ENCODE measurements at places on chromosomes 6 and 20.

GRCh38 chr6:104003803-104004516, 855.8 kb downstream of the HACE1 start:
- H3K27ac ChIP-seq, result no peak overlapping the region
- DNase-seq, result no peak
- H3K4me1 ChIP-seq, result no peaks in the 10 kb centered on the region
- no peak overlapping the region for H3K4me3 ChIP-seq
- H3K27me3 ChIP-seq, result peaks cover 1% of the 10 kb centered on the region
- H3K36me3 ChIP-seq, result no peaks in the 10 kb centered on the region

DNA sequence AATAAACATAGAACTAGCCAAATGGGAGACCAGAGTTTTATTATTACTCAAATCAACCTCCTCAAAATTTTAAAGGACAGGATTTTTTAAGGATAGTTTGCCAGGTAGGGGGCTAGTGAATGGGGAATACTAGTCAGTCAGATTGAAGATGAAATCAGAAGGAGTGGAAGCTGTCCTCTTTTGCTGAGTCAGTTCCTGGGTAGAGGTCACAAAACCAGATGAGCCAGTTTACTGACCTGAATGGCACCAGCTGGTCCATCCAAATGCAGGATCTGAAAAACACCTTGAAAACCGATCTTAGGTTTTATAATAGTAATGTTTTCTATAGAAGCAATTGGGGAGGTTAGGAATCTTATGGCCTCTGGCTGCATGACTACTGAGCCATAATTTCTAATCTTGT, 558.2 kb downstream of the PKHD1 start:
- no peaks in the 10 kb centered on the region for H3K36me3 ChIP-seq
- no peak overlapping the region for H3K4me3 ChIP-seq
- DNase-seq, result no peak
- H3K4me1 ChIP-seq, result no peaks in the 10 kb centered on the region

DNA sequence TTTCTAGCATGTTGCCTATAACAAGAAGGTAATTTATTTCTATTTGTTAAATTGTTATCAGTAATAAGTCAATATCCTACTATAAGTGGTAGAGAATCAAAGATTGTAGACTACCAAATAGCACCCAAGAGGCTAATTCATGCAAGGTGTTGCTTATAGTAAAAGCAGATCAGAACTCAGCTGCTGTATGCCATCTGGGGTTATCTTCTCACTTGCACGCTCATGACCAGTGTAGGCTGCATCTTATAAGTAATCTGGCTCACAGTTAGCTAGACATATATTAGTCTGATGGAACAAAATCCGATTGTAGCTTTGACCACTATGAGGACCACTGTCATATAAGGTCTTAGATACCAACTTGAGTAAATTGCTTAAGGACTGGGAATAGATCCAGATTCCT, 17.0 kb downstream of the TOP1 start:
- H3K36me3 ChIP-seq, result no peaks in the 10 kb centered on the region
- no peak for DNase-seq
- peaks cover 94% of the 10 kb centered on the region for H3K4me1 ChIP-seq

GRCh38 chr6:149719531-149719930, 1.6 kb upstream of the LATS1 start:
- H3K4me3 ChIP-seq, result peak overlapping the region; percentile 65
- no peak for DNase-seq
- H3K27ac ChIP-seq, result peak overlapping the region; percentile 69
- H3K27me3 ChIP-seq, result peaks cover 6% of the 10 kb centered on the region

- peak overlapping the region; percentile 65 for H3K27ac ChIP-seq
- no peak for DNase-seq
- peaks cover 33% of the 10 kb centered on the region for H3K4me1 ChIP-seq
- no peaks in the 10 kb centered on the region for H3K36me3 ChIP-seq
- peaks cover 3% of the 10 kb centered on the region for H3K27me3 ChIP-seq
Observed at GRCh38 chr6:116390581-116390980, 19.8 kb downstream of the DSE start.

DNA sequence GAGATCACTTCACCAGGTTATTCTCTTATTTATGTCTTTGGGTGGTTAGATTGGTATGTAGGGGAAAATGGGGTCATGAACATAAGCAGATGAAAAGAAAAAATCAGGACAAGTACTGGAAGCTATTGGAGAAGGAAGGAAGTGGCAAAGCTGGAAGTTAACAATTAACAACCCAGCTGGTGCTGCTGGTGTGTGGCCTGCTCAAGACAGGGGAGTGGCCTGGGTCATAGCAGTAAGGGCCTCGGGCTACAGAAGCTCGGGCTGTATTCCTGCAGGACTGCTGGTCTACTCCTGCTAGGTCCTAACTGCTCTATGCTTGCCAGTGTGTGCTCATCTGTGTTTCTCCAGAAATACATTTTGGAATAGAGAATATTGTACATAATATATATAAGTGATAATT, 19.6 kb downstream of the MYLIP start:
- H3K27me3 ChIP-seq, result peaks cover 9% of the 10 kb centered on the region
- H3K27ac ChIP-seq, result peak overlapping the region; percentile 72
- H3K36me3 ChIP-seq, result peaks cover 77% of the 10 kb centered on the region
- no peak overlapping the region for H3K4me3 ChIP-seq
- DNase-seq, result no peak

GRCh38 chr6:165714907-165715306, 51.9 kb upstream of the PDE10A start:
- H3K4me1 ChIP-seq, result no peaks in the 10 kb centered on the region
- DNase-seq, result no peak
- no peaks in the 10 kb centered on the region for H3K36me3 ChIP-seq
- H3K27ac ChIP-seq, result no peak overlapping the region
- no peaks in the 10 kb centered on the region for H3K27me3 ChIP-seq
- H3K4me3 ChIP-seq, result no peak overlapping the region

DNA sequence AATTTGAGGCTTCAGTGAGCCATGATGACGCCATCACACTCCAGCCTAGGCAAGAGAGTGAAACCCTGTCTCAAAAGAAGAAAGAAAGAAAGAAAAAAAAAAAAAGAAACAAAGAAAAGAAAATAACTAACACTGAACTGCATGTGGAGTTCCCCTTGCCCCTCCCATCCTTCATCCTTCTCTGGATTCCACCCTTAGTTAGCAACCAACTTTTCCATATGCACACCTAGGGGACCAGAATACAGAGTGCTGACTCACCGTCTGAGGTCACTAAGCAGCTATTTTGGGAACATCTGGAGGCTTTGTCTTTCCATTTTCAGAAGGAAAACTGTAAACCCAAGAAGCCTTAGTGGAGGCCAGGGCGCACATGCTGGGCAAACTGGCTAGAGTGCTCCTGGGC, 257.4 kb downstream of the MAFB start:
- H3K4me1 ChIP-seq, result no peaks in the 10 kb centered on the region
- H3K27ac ChIP-seq, result no peak overlapping the region
- DNase-seq, result no peak
- no peaks in the 10 kb centered on the region for H3K27me3 ChIP-seq
- no peak overlapping the region for H3K4me3 ChIP-seq

DNA sequence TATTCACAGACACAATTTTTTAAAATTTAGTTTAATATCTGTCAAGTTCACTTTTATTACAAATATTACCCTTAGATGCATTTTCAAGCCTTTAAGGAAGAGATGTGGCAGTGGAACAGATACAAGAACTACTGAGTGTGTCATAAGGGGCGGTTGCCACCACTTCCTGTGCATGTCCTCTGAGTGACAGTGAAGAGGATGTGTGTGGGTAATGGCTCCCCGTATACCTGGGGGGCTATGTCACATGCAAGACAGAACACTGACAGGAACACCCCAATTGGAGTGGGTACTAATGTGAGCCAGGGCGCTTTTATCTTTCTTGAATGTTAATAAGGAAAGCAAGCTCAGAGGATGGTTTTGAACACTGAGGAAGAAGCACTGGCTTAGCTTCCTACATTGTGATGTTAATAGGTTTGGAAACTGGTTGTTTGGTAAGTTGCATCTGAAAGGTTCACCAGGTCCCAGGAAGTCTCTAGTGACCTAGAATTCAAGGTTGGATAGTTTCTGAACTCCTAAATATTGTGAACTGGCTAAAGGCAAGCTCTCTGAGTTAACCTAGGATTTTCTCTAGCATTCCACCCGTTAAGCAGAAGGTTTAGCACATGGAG, 83.4 kb upstream of the ASF1A start:
- H3K27ac ChIP-seq, result peak overlapping the region; percentile 97
- peaks cover 70% of the 10 kb centered on the region for H3K4me1 ChIP-seq
- peaks cover 7% of the 10 kb centered on the region for H3K27me3 ChIP-seq
- DNase-seq, result peak; percentile 74
- peaks cover 10% of the 10 kb centered on the region for H3K36me3 ChIP-seq
- H3K4me3 ChIP-seq, result peak overlapping the region; percentile 83

DNA sequence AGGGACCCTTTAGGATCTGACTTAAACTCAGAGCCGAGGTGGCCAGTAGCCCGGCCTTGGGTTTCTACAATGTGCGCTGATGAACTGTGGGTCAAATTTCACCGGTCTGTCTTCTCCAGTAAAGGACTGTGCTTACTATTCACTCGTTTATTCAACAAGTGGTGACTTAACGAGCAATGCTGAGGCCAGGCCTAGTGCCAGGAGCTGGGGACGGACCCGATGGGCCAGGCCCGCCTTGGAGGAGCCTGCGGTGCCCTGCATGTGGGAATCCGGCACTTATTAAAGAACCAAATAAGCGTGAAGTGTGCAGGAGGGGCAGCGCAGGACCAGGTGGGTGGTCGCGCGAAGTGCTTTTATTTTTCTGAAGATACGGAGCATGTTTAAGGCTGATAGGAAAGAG, 24.0 kb downstream of the CTCFL start:
- no peak for DNase-seq
- no peak overlapping the region for H3K4me3 ChIP-seq
- peaks cover 7% of the 10 kb centered on the region for H3K4me1 ChIP-seq
- H3K36me3 ChIP-seq, result no peaks in the 10 kb centered on the region
- no peak overlapping the region for H3K27ac ChIP-seq

DNA sequence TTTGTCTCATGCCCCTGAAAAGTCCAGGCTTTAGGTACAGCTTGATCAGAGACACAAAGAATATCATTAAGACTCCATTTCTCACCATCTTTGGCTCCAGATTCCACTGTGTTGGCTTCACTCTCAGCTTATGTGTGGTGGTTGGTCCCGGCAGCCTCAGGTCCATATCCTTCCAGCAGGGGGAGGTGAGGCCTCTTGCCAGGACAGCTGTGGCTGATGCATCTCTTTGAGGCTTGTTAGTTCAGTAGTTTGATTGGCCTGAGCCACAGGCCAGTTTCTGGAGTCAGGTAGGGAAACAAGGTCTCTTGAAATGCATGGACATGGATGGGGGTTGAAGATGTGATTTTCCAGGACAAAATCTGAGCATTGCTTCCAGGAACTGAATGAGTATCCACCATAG, 62.4 kb downstream of the JAG1 start:
- peaks cover 2% of the 10 kb centered on the region for H3K27me3 ChIP-seq
- no peak for DNase-seq
- peaks cover 22% of the 10 kb centered on the region for H3K4me1 ChIP-seq
- peaks cover 5% of the 10 kb centered on the region for H3K36me3 ChIP-seq

DNA sequence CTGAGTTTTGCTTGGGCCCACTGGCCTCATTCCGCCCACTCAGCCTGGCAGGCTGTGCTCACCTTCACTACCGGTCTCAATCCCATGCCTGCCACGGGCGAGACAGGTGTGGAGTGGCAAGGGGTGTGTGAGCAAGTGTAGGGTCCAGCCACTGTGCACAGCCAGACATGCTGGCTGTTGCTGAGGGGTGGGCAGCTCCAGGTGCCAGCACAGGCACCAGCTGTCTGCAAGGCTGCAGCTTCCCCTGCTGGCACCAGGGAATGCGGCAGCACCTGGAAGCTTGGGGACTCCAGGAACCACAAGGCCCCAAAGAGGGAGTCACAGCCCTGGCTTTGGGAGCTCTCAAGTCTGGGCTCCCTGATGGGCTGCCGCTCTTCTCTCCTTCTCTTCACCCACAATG, 372.7 kb downstream of the CBLN4 start:
- no peaks in the 10 kb centered on the region for H3K36me3 ChIP-seq
- H3K27me3 ChIP-seq, result no peaks in the 10 kb centered on the region
- no peak for DNase-seq

DNA sequence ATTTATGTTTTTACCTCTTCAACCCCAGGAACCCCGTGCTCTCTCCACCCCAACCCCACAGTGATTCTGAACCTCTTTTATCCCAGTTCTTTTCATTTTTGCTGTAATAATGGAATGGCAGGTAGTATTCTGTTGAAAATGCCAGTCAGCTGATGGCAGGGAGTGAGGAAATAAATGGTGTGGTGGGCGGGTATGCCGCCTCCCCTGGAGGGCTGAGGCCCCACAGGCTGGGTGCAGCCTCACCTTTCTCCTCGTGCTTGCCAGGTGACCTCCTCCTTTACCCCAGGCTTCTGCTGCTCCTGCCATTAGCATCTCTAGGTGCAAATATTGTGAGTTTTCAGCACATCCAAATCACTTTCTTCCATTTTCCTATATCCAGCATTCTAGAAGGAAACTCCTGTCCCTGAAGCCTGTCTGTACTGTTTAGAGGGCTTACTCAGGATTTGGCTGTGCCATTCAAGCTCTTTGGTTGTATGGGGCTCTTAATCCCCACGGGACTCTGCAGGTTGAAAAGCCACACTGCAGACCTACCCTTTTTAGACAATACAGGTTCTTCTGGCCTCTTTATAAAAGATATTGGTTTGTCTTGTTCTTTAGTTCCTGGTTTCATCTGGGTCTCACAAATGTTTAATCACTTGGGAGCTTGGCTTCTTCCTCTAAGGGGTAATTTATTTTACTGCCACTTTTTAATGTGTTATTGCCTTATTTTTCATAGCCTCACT, 201.8 kb downstream of the JARID2 start:
- H3K4me3 ChIP-seq, result no peak overlapping the region
- H3K4me1 ChIP-seq, result peaks cover 99% of the 10 kb centered on the region
- H3K36me3 ChIP-seq, result no peaks in the 10 kb centered on the region
- peak overlapping the region; percentile 72 for H3K27ac ChIP-seq
- no peak for DNase-seq
- no peaks in the 10 kb centered on the region for H3K27me3 ChIP-seq

DNA sequence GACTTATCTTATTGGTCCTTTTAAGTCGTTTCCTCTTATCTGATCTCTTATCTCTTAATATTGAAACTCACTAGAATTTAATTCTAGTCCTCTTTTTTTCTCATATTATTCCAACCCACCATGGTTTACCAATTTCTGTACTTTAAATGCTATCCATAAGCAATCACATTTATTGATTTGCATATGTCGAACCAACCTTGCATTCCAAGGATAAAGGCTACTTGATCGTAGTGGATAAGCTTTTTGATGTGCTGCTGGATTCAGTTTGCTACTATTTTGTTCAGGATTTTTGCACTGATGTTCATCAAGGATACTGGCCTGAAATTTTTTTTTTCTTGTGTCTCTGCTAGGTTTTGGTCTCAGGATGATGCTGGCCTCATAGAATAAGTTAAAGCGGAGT, 7.7 kb downstream of the DEFB125 start:
- no peaks in the 10 kb centered on the region for H3K4me1 ChIP-seq
- DNase-seq, result no peak
- peaks cover 4% of the 10 kb centered on the region for H3K36me3 ChIP-seq
- H3K4me3 ChIP-seq, result no peak overlapping the region

DNA sequence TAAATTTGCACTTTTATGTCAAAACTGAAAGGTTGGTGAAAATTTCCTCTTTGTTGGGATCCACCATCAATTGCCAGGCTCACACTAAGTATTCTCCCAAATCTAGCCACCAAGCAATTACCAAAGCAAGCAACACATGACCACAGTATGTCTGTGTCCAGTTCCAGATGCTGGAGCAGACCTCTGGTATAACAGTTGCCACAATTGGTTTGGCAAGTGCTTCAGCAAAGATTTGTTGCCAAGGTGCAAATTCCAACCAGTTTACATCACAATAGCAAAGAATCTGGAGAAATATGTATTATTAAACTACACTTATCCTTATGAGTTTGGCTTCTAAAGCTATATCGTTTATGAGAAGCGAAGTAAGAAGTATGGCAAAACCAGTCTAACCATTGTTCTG, 6.4 kb downstream of the GTF2H5 start:
- H3K4me3 ChIP-seq, result no peak overlapping the region
- no peak for DNase-seq
- H3K27ac ChIP-seq, result no peak overlapping the region
- no peaks in the 10 kb centered on the region for H3K27me3 ChIP-seq
- H3K36me3 ChIP-seq, result peaks cover 22% of the 10 kb centered on the region

All from immature natural killer cell (primary cell).